Fibroblast of the aortic adventitia (primary cell): ENCODE measurements at places on chromosomes 2 and 18. TPM values are rescaled to one million over a fixed set of nuclear protein-coding genes. Genes with fewer than 3 reads are reported as not detected.

OSBPL6 gene
- 1.5 and 5.2 TPM in 2 replicates for total RNA-seq

DYNAP gene
- not detected in 2 replicates for total RNA-seq

TRAF3IP1 gene
- 8.4 and 15.9 TPM in 2 replicates for total RNA-seq

CD28 gene
- total RNA-seq, result not detected in 2 replicates

POLR1A gene
- total RNA-seq, result 29.4 and 43.1 TPM in 2 replicates

C2orf15 gene
- total RNA-seq, result not detected in 2 replicates

OBSL1 gene
- total RNA-seq, result 39.2 and 90.4 TPM in 2 replicates

DYSF gene
- 0.18 and 1.2 TPM in 2 replicates for total RNA-seq

TMEM127 gene
- 18.6 and 31.6 TPM in 2 replicates for total RNA-seq

OTX1 gene
- 0.27 and 0.57 TPM in 2 replicates for total RNA-seq

SCN7A gene
- under 0.01 and 4.7 TPM in 2 replicates for total RNA-seq

PRSS56 gene
- not detected in 2 replicates for total RNA-seq

CRYBA2 gene
- total RNA-seq, result not detected in 2 replicates

GPR35 gene
- total RNA-seq, result 0.09 and 0.25 TPM in 2 replicates

GDF7 gene
- total RNA-seq, result under 0.01 TPM in 1 of 2 replicates, not detected in the other

PIEZO2 gene
- 1.6 and 40.2 TPM in 2 replicates for total RNA-seq

CTLA4 gene
- not detected in 2 replicates for total RNA-seq

TUBB6 gene
- total RNA-seq, result 75.6 and 358 TPM in 2 replicates

C1D gene
- total RNA-seq, result 43.0 and 105 TPM in 2 replicates
